CD4-positive, alpha-beta T cell treated with Interleukin-6 for 4 hours (primary cell): ENCODE measurements at places on chromosomes 2 and 18.

- DNase-seq, result no peak
Measured at GRCh38 chr2:189086710-189087109, 92.9 kb downstream of the COL5A2 start.

DNA sequence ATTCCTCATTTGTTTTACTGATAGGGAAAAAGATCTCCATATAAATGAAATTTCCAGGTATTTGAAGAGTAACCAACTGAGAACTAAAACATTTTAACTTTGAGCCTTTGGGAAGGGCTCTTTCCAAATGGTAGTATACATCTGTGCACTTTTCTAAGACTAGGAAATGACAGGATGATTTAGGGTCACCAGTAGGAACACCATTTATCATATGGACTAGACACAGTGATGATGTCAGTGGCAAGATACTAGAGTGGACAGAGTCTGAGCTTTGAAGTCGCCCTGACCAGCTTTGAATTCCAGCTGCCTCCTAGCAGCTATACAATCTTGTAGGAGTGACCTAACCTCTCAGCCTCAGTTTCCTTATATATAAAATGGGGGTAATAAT is 56.4 kb downstream of the E2F6 start:
- DNase-seq, result no peak

- no peak for DNase-seq
Measured at GRCh38 chr2:188024811-188025210, 266.9 kb upstream of the GULP1 start.

DNA sequence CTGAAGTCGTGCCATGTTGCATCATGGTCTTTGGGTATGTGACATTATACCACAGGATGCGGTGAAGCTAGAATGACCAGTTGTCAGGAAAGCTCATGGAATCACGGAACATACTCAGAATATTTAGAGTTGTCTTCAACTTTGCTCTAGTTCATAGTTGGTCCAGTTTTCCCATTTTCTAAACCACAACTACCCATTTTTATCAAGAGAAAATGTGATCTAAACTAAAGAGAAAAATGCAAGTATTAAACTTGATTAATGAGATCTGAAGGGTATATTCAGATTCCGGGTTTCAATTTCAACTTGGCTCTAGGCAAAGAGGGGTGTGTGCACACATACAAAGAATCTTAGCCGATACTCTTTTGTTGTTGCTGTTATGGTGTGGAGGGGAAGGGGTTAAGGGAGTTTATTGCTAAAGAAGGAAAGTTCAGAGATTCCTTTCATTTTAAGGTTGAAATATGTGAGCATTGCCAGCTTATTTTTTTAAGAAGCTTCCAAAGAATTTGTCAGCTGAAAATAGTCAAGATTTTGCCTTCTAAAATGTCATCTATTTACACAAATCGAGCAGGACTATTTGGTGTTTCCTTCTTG is 516.6 kb upstream of the ZEB2 start:
- DNase-seq, result no peak

GRCh38 chr2:60318544-60318943 is 234.9 kb downstream of the BCL11A start:
- DNase-seq, result no peak

DNA sequence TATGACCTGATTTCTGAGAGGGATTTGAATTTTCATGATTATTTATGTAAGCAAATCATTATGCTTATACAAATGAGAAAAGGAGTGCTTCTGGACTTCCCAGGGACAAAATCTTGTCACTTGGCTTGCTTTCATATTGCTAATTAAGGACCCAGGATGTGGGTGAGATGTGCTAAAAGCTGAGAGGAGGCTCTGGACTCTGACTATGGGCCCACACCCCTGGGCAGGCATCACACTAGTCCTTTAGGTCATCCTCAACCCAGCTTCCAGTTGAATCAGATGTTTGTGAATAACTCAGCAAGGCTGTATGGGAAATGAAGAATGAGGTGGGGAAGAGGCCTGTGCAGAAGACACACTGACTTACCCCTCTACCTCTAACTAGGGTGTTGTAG is 11.9 kb downstream of the IL1B start:
- DNase-seq, result no peak

DNA sequence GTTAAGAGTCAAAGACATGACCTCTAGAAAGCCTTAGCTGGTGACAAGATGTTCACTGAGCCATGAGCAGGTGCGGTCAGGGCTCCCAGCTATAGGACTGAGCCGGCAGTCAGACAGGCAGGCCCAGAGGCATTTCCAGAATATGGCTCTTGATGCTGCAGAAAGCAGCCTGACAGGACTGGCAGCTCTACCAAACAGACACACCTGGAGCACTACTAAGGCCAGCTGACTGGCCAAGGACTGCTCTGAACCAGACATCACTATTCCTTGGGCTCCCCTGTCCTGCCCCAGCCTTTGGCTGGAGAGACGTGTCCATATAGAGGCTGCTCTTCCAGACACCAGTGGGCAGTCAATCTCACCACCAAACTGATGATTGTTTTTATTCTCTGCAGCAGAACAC is 98.8 kb downstream of the RIF1 start:
- DNase-seq, result no peak

DNA sequence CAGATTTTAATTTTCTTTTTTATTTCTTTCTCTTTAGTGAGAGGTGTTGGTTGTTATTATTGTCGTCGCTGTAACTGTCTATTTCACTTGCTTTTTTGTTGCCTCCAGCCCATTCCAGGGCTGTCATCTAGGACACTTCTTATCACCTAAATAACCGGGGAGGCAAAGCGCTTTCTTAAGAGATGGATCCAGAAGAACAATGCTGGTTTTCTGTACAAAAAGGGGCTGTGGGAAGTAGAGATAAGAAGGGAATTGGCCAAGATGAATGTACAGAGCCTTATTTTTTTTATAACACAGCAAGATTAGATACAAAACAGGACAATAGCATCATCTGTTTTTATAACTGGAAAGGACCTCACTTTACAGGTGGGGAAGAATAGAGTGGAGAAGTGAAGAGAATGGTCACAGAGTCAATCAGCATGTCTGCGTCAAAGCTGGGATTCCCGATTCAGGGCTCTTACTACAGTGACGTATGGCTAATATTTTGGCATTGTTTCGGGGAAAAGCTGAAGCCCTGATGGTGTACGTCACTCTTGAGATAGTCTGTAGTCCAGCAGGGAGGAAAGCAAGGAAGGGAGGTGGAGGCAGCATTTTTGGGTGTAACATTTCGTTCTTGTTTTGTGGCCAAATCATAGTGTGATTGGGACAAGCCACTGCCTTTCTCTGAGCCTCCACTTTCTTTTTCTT is 23.2 kb downstream of the IL1B start:
- DNase-seq, result no peak

- DNase-seq, result no peak
Measured at GRCh38 chr2:234981197-234982095, 29.6 kb downstream of the SH3BP4 start.

DNA sequence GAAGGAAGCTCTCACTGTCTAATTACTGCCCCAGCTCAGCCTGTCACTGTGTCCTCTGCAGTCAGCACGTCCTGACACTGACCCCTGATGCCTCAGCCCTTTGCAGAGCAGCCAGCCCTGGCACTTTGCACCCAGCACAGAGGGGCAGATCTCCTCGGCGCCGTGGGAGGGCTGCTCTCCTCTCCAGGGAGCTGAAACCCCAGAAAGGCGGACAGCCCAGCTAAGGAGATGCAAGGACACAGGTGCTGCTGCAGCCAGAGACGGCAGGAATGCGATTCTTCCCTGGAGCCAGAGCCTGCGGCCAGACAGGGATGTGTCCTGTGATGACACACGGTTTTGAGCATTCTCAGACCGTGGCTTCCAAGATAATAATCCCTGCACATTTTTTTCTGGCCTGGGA is 34.5 kb upstream of the SIX3 start:
- DNase-seq, result no peak

- no peak for DNase-seq
Measured at GRCh38 chr2:18630941-18631340, 41.6 kb upstream of the NT5C1B start.

DNA sequence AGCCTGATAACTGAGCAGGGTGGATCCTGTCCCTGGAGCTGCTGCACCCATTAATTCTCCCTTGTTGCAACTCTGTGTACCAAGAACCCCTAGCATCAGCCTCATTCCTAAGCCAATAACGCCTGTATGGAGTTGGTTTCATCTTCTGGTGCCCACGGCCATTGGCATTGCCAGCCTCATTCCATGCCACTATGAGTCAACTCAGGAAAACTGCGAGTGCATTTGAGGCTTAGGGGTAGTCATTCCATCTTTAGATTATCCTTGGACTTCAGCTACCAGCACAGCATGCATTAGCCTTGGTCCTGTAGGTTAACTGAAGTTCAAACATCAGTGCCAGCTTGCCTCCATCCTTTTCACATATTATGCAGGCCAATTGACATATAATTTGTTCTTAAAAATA is 1.4 kb upstream of the TRIM54 start:
- no peak for DNase-seq

- no peak for DNase-seq
Measured at GRCh38 chr18:49693717-49694005, 119.7 kb downstream of the ACAA2 start.

GRCh38 chr2:19251554-19251953 is 106.9 kb downstream of the OSR1 start:
- DNase-seq, result no peak

DNA sequence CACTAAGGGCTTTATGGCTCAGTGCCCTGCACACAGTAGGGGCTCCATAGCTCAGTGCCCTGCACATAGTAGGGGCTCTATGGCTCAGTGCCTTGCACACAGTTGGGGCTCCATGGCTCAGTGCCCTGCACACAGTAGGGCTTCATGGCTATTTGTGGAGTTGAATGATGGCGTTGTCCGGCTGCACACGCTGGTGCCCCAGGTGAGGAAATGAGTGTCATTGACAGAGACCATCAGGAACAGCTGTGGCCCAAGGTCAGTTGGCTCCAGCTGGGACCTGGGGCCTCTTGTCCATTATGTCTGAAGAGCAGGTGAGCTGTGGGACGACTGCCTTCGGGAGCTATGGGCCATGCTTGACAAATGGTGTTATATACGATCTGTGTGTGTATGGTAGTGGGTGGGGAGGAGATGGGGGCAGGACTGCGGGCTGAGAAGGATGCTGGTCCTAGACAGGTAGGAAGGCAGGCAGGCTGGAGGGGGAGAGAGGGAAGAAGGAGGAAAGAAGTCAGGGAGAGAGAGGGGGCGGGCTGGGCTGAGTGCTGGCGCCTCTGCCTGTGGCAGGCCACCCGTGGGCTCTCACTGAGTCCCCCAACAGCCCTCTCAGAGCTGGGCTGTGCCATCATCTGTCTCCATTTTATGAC is 130.6 kb downstream of the CLIP4 start:
- DNase-seq, result no peak

DNA sequence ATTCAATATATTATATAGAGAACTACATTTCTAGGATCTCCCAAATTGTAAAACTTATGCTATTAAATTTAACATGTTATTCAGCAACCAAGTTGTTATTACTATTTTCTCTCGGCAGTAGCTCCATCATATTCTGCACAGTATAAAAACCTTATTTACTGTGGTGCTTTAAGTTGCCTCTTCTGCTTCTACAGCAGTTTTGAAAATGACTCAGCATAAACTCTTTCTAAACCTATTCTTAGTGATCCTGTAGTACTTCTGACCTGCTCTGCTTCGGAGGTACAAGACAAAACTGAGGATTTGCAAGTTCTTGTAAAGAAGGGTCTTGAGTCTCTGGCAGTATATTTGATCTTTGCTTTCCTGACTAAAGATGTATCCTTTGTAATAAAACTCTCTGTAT is 567.2 kb downstream of the TMX3 start:
- no peak for DNase-seq

GRCh38 chr18:75209129-75209950 is at the start of gene PTGR3:
Gene PTGR3 (minus strand): TSS chr18:75209139. CDS start chr18:75209058, 81 bp downstream.
- peak; percentile 83 for DNase-seq

GRCh38 chr2:59711121-59711520 is 842.3 kb downstream of the BCL11A start:
- DNase-seq, result no peak

GRCh38 chr2:208361077-208361441 is 45.5 kb upstream of the PTH2R start:
- no peak for DNase-seq

GRCh38 chr18:28890791-28891190 is 713.9 kb upstream of the CDH2 start:
- no peak for DNase-seq

GRCh38 chr2:30511122-30512083 is 64.4 kb downstream of the LCLAT1 start:
- DNase-seq, result no peak

GRCh38 chr18:61348230-61348629 is 15.0 kb downstream of the CDH20 start:
- no peak for DNase-seq
